Esophagus squamous epithelium (tissue), 5 donors: ENCODE measurements at places on chromosomes 1 and 21.

DNA sequence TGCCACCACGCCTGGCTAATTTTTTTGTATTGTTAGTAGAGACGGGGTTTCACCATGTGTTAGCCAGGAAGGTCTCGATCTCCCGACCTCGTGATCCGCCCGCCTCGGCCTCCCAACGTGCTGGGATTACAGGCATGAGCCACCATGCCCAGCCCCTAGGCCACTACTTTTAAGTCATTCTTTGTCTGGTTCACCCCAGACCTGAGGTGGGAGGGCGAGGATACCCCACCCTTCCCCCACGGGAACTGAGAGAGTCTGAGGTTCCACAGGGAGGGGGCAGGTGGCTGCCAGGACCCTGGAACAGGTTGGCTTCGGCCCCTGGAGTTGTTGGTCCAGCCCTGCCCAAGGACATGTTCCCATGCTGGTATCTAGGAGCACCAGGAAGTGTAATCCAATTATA, 7.7 kb upstream of the SDC3 start:
- DNase-seq, result no peak

GRCh38 chr1:55586771-55587170, 371.6 kb upstream of the USP24 start:
- no peak for DNase-seq

- no peak for DNase-seq
These were observed 81.8 kb downstream of the LAMC2 start for GRCh38 chr1:183267646-183268431.

- DNase-seq, result no peak
These were observed 182.0 kb upstream of the SGIP1 start for GRCh38 chr1:66351913-66352312.

GRCh38 chr1:201818971-201819750, 9.8 kb upstream of the IPO9 start:
- DNase-seq, result no peak

DNA sequence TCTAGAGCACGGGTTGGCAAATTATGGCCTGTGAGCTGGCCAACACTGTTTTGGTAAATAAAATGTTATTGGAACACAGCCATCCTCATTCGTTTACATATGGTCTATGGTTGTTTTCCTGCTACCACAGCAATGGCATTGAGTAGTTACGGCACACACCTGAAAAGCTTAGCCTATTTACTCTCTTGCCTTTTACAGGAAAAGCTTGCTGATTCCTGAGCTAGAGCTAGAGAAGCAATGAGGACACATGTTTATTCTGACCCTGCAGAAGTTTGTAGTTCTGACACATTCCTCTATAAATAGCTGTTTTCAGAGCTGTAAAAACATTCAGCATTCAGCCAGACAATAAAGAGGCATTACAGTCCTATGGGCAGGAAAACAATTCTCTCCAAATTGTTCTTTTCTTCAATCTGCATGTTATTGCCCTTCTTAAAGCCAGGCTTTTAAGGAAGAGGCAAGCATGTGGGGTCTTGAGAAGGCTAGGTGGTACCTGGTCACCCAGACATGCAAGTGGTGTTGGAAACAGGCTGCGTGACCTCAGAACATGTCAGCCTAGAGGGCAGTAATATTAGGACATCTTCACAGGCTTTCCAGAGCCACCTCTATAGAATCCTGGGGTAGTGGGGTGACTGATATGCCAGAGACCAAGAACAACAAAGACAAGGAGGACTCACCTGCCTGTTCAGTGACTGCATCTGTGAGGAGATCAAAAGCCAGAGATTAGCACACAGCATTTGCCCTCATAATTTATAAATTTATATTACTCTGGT, 1.6 kb downstream of the FCRL2 start:
- DNase-seq, result no peak

GRCh38 chr1:26284597-26285347, 4.9 kb downstream of the SH3BGRL3 start:
- DNase-seq, result peak; percentile 44

DNA sequence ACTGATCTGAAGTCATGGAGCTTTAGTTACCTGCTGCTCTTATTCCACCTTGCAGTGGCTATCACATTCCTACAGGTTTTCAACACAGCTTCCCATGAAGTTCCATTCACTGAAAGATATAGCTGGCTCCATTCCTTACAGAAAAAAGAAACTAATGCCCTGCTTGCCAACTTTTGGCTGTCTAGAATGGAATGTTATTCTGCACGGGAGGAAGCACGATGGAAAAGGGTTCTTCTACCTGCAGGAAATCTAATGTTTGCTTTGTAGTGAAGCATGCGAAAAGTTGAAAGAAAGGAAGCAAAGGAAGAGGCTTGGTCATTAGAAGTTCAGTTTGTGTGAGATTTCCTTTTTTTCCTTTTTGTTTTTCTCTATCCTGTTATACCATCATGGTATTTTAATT, 32.6 kb downstream of the GIPC2 start:
- DNase-seq, result no peak

GRCh38 chr1:226972931-226973330, 32.8 kb downstream of the COQ8A start:
- DNase-seq, result no peak

GRCh38 chr1:48500541-48501450, 28.8 kb upstream of the SPATA6 start:
- no peak for DNase-seq

DNA sequence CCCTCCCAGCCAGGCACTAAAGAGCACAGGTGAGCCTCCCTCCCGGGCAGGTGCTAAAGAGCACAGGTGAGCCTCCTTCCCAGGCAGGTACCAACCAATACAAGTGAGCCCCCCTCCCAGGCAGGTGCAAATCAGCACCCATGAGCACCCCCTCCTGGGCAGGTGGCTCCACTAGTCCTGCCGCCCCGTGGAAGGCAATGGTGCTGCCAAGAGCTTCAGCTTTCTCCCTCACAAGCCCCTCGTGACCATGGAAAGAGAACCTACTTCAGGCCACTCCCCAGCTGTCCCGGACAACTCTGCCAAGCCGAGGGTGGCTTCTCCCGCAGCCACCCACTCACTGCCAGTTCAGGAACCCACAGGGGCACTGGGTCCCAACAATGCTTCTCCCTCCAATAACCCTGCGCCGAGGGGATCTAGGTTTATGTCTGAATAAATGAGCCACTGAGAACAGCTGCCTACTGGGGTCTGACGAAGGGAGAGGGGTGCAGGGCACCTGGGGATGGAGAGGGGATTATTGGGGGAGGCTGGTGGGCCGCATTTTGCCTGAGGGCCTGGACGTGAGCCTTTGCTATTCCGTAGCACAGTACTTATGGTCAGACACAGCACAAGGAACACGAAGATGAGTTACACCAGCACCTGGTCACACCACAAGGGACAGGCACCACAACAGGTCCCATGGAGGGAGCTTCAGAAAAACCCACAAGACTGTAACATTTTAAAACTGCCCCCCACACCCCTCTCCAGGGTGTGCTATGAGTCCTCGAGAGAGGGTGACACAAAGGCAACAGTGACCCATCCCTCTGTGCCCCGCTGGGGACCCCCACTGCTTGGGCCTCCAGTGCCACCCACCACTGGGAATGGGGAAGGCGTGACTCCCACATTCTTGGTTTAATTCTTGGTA, 46.3 kb downstream of the PRDM15 start:
- no peak for DNase-seq

- no peak for DNase-seq
These were observed 200.2 kb downstream of the APP start for GRCh38 chr21:25970254-25970930.

- no peak for DNase-seq
These were observed 14.6 kb downstream of the ACTN2 start for GRCh38 chr1:236700903-236701302.

DNA sequence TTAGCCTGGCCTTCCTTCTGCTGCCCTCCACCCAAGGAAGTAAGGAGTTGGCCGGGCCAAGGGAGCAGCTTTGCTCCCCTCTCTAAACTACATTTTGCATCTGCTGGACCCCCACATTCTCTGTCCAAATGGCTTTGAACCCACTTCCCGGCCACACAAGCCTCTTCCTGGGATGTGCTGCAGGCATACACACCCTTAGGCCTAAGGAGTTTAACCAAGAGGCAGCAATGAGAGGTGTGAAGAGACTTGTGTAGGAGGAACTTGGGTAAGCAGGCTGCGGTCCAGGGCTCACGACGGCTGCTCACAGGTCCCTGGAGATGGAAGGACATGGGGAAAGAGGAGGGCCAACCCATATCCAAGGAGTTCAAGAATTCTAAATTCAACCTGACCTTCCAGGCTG, 196.7 kb upstream of the SGIP1 start:
- no peak for DNase-seq

- no peak for DNase-seq
These were observed 156.5 kb downstream of the SLC45A1 start for GRCh38 chr1:8474369-8474768.
